ENCODE measurements at places on chromosomes 4 and X. TPM values are rescaled to one million over a fixed set of nuclear protein-coding genes. Genes with fewer than 3 reads are reported as not detected.

FGFR3 gene
- total RNA-seq, result 1.2 TPM

- no peaks in the 10 kb centered on the region for H3K27me3 ChIP-seq
- no peak for DNase-seq
- H3K27ac ChIP-seq, result no peak overlapping the region
- no peak overlapping the region for H3K4me3 ChIP-seq
Observed at GRCh38 chrX:46279925-46280313, 265.3 kb downstream of the ZNF674 start.

DNA sequence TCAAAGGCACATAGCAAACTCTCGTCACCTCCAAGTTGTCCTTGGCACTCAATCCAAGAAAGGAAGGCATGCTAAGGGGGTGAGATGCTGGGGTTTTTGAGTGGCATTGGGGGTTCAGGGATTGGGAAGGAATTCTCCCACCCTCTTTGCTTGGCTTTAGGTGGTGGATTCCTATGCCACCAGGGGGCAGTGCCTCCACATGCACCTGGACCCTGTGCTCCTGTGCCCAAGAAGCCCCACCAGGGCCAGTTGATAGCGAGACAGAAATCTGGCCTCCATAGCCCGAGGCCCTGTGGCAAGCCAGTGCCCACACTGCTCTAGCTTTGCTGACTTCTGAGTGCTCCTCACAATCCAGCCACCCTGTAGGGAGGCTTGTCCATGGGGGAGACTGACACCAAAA is 2.0 kb upstream of the FATE1 start:
- no peak for DNase-seq
- no peaks in the 10 kb centered on the region for H3K27me3 ChIP-seq
- H3K4me1 ChIP-seq, result no peaks in the 10 kb centered on the region
- no peak overlapping the region for H3K27ac ChIP-seq
- H3K36me3 ChIP-seq, result no peaks in the 10 kb centered on the region
- no peak overlapping the region for H3K4me3 ChIP-seq

DNA sequence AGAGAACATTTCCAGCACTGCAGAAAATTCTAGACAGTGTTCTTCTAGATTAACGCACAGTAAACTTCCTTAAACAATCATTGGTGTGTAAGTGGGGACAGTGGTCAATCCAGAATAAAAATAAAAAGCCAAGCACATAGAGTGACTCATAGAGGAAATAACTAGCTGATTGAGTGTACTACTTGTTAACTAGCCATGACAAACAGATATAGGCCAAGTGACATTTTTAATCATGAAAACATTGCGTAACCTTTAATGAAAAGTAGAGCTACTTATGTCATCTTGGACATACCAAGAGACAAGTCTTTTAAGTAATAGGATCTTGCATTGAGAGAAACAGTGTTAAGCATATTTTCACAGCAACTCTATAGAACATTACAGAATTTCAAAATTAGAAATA is 233.9 kb upstream of the MAB21L2 start:
- H3K27ac ChIP-seq, result no peak overlapping the region
- H3K36me3 ChIP-seq, result no peaks in the 10 kb centered on the region
- DNase-seq, result no peak
- H3K4me3 ChIP-seq, result no peak overlapping the region

VGLL1 gene
- not detected for total RNA-seq

DNA sequence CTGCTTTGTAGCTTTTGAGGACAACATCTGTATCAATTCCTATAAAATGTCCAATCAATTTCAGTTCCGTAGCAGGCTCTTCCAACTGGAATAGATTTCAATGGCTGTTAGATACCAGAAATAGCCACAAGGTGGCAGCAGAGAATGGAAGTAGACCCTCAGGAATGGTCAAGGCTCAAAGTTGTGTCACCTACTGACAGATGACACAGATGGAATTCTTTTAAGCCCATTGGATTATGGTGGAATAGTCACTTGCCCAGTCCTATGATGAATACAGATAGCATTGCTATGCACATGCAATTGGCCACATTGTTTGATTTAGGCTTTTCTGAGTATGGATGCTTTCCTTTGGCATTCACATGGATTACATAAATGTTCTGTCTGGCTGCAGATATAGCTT is 130.4 kb upstream of the RADX start:
- no peak overlapping the region for H3K4me3 ChIP-seq
- H3K27ac ChIP-seq, result no peak overlapping the region
- no peaks in the 10 kb centered on the region for H3K36me3 ChIP-seq
- DNase-seq, result no peak
- H3K4me1 ChIP-seq, result no peaks in the 10 kb centered on the region

DNA sequence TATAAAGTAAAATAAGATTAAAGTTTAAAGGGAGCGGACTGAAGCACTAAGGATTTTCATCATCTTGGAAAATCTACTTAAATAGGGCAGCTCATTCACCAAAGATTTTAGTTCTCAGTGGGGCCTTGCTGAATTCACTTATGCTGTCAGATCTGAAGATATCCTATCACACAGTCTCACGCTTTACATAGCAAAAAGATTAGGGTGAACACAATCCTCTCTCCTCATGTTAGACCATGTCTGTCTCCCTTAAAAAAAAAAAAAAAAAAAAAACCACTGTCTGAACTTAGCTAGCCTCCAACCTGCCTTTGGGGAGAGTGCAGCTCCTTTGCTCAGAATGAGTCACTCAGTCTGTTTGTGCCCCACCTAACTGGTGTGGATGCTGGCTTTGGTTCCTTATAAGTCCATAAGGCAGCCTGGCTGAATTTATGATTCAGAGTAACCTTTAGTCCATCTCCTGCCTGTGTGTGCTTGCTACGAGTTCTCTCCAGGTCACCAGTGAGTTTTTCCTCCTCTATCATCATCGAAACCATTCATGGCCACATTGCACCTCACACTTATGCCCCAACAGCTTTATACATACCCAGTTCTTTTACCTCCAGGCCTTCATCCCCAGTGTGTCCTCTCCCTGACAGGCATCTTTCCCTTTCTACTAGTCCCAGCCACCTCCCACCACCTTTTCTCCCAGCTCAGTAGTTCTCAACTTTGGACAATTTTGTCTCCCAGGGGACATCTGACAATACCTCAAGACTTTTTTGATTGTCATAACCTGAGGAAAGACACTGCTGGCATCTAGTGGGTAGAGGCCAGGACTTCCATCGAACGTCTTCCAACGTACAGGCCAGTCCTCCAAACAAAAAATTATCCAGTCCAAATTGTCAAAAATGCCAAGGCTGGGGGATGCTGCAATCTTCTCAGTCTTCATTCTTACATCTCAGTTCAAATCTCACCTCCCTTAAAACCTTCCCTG is 220.7 kb upstream of the EMCN start:
- H3K4me1 ChIP-seq, result peaks cover 3% of the 10 kb centered on the region
- no peaks in the 10 kb centered on the region for H3K27me3 ChIP-seq
- no peak for DNase-seq
- H3K36me3 ChIP-seq, result no peaks in the 10 kb centered on the region
- H3K27ac ChIP-seq, result no peak overlapping the region

DNA sequence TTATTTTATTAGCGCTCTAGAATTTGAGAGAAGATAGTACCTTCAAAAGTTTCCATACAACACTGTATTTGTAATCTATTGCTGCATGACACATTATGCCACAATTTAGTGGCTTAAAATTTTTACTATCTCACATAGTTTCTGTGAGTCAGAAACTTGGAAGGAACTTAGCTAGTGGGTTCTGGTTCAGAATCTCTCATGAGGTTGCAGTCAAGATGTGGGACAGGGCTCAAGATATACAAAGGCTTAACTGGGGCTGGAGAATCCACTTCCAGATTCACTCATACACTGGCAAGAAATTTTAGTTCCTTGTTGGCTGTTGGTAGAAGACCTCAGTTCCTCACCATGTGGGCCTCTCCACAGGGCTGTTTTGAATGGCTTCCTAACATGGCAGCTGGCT is 11.5 kb upstream of the C4orf54 start:
- no peaks in the 10 kb centered on the region for H3K36me3 ChIP-seq
- peak overlapping the region; percentile 33 for H3K27ac ChIP-seq
- DNase-seq, result no peak
- H3K27me3 ChIP-seq, result no peaks in the 10 kb centered on the region
- no peak overlapping the region for H3K4me3 ChIP-seq
- H3K4me1 ChIP-seq, result peaks cover 2% of the 10 kb centered on the region

DNA sequence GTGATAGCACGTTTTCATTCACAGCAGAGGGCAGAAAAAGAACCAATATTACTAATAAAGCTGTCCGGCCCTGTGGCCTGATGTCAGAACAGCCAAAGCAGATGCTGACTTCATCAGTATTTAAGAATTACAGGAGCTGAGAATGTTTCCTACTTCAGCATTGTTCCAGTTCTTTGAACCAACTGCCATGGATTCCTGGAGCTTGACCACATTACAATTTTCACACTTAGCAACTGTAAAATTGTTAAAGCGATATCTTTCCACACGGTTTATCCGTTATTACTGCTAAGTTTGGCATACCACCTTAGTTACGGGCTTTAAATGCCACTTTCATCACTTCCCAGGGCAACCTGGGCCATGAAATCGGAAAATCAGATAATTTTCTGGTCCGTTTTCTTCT is 118.2 kb downstream of the EPHA5 start:
- no peaks in the 10 kb centered on the region for H3K4me1 ChIP-seq
- DNase-seq, result no peak
- no peaks in the 10 kb centered on the region for H3K27me3 ChIP-seq
- H3K4me3 ChIP-seq, result no peak overlapping the region

SYTL4 gene
- total RNA-seq, result 14.4 TPM

NPY2R gene
- 0.09 TPM for total RNA-seq

DNA sequence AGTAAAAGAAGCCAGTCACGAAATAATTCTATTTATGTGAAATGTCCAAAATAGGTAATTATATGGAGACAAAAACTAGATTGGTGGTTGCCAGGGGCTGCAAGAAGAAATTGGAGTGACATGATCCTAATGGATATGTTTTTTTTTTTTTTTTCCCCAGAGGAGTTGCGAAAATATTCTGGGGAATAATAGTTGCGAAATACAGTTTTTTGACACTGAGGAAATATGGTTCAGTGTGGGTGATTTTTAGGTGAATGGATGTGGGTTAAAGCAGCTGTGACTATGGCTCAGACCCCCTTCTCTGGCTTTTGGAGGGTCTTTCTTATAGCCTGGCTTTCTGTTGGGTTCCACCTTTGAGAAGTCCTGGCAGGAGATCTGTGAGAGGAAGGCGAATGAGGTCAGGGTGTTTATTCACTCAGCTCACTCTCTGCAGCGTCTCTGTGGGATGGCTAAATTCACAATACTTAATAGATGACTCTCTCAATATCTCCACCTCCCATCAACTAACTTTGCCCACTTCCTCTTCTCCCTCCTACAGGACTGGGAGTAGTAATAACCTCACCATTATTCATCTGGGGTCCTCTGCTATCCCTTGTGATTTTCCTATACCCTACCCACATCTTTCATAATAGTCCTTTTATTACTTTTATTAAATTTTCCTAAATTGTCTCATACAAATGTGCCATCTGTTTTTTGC is 15.3 kb upstream of the RAB9B start:
- no peak for DNase-seq
- no peaks in the 10 kb centered on the region for H3K27me3 ChIP-seq
- no peaks in the 10 kb centered on the region for H3K36me3 ChIP-seq
- H3K4me1 ChIP-seq, result no peaks in the 10 kb centered on the region

DNA sequence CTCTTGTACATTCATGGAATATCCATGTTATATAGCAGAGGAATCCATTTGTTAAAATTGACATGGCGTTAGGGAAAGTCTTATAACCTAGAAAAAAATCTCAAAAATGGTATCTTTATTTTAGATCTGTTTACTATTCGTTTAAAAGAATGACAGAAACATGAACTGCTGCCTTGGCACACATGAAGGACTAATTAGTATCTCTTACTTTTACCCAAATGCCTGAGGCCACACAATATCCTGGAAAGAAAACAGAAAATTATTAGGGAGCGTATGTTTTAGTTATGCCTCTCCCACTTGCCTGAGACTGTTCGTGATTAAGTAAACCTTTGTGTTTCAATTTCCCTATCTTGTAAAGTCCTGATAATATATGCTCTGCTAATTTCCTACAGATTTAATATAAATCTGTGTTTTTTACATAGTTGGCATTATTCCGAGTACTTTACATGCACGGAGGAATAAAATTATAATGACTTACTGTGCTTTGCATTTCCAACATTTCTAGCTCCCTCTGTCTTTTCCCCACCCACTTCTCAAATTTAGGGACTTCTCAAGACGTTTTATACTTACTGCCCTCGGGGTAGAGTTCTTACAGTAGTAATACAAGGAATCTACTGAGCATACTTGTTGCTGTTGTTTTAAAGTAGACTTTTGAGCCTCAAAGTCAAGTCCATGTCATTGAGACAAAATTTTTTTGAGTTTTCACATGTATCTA is 147.3 kb downstream of the VEGFC start:
- no peak overlapping the region for H3K27ac ChIP-seq
- no peak overlapping the region for H3K4me3 ChIP-seq
- no peak for DNase-seq
- no peaks in the 10 kb centered on the region for H3K27me3 ChIP-seq
- no peaks in the 10 kb centered on the region for H3K4me1 ChIP-seq

- no peak overlapping the region for H3K4me3 ChIP-seq
- peak; percentile 30 for DNase-seq
- no peak overlapping the region for H3K27ac ChIP-seq
Observed at GRCh38 chrX:2243913-2244460, 256.8 kb downstream of the DHRSX start.

TMEM271 gene
- not detected for total RNA-seq

DNA sequence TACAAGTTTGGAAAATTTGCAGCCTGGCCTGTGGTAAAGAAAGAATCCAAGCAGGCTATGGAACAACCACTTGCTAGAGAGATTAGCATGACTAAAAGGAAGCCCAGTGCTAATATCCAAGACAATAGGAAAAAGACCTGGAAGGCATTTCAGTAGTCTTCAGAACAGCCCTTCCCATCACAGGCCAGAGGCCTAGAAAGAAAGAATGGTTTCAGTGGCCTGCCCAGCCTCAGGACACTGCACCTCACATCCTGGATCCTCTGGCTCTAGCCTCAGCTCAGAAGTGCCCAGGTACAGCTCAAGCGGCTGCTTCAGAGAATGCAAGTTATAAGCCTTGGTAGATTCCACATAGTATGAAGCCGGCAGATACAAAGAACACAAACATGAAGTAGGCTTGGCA is 449.8 kb upstream of the AR start:
- H3K4me1 ChIP-seq, result no peaks in the 10 kb centered on the region
- no peaks in the 10 kb centered on the region for H3K27me3 ChIP-seq
- no peak for DNase-seq
- H3K27ac ChIP-seq, result no peak overlapping the region
- no peak overlapping the region for H3K4me3 ChIP-seq
- no peaks in the 10 kb centered on the region for H3K36me3 ChIP-seq

GRCh38 chr4:60682901-60683300 is 517.2 kb upstream of the ADGRL3 start:
- no peak for DNase-seq
- H3K27me3 ChIP-seq, result no peaks in the 10 kb centered on the region
- H3K27ac ChIP-seq, result no peak overlapping the region
- no peak overlapping the region for H3K4me3 ChIP-seq

GRCh38 chr4:98448908-98449307 is 187.7 kb downstream of the RAP1GDS1 start:
- DNase-seq, result no peak
- no peak overlapping the region for H3K4me3 ChIP-seq
- H3K36me3 ChIP-seq, result no peaks in the 10 kb centered on the region
- H3K27ac ChIP-seq, result no peak overlapping the region
- no peaks in the 10 kb centered on the region for H3K27me3 ChIP-seq

GRCh38 chrX:45714866-45715265 is 514.2 kb upstream of the DIPK2B start:
- H3K36me3 ChIP-seq, result no peaks in the 10 kb centered on the region
- H3K27me3 ChIP-seq, result no peaks in the 10 kb centered on the region
- DNase-seq, result no peak
- no peak overlapping the region for H3K4me3 ChIP-seq
